Activated CD8-positive, alpha-beta memory T cell treated with anti-CD3 and anti-CD28 coated beads for 4 hours (primary cell): ENCODE measurements at places on chromosomes 12 and 14.

DNA sequence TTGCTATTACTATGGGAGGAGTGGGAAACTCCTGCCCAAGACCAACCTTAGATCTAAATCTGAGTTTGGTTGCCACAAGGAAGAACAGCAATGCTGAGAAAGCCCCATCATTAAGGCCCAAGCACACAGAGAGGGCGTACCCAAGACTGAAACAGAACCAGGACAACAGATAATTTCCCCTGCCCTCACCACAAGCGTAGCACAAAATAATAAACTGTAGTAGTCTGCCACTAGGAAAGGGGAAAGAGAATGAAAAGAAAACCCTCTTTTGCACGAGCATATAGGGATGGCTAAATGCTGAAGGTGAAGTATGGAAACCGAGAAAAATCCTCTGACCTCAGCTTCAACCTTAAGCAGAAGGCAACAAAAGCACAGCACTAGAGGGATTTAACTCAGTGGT is 76.5 kb upstream of the DHRS4 start:
- no peak for DNase-seq

GRCh38 chr12:11412731-11413130 is 17.4 kb upstream of the PRB2 start:
- no peak for DNase-seq

GRCh38 chr12:1994429-1995143 is 9.7 kb downstream of the DCP1B start:
- no peak for DNase-seq

DNA sequence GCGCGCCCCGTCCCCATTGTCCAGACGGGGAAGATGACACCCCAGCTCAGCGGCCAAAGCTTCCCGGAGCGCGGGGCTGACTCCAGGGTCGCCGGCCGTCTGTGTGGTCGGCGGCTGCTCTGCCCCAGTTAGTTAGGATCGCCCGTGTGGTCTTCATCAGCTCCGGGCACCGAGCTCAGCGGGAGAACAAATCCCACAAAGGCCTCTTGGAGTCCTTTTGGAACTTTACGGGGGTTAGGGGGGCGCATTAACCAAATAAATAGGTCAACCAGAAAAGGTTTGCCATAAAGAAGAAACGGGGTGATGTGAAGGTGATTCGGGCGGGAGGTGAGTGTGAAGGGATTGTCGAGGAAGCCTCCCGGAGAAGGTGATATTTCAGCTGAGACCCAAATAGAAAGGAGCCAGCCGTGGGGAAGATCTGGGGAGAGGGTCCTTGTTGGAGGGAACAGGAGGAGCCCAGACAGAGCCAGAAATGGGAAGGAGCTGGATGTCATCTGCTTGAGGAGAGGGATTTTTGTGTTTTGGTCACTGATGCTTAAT is 697 bp downstream of the ATP6V0A2 start:
- no peak for DNase-seq
